ENCODE measurements at places on chromosomes 3 and 15.

- peak; percentile 99 for DNase-seq
These were observed 4.6 kb downstream of the ANXA2 start for GRCh38 chr15:60392986-60393790.

DNA sequence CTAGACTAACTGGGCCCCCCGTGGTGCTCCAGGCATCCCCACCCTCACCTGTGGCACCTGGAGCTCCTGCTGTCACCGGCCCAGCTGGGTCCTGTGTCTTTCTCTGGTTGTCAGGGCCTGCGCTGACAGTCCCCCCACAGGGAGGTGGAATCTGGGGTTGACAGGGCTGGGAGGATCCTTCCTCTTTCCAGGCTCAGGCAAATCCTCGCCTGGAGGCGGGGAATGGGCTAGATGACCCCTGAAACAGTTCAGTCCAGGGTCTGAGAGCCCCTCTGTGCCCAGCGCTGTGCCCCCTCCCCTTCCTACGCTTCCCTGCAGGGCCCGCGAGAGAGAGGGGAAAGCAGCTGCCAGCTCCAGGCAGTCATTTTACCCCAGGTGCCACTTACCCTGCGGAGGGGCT is 50.1 kb upstream of the MCF2L2 start:
- DNase-seq, result no peak

- no peak for DNase-seq
These were observed 6.2 kb downstream of the SCAANT1 start for GRCh38 chr3:63905731-63906620.

DNA sequence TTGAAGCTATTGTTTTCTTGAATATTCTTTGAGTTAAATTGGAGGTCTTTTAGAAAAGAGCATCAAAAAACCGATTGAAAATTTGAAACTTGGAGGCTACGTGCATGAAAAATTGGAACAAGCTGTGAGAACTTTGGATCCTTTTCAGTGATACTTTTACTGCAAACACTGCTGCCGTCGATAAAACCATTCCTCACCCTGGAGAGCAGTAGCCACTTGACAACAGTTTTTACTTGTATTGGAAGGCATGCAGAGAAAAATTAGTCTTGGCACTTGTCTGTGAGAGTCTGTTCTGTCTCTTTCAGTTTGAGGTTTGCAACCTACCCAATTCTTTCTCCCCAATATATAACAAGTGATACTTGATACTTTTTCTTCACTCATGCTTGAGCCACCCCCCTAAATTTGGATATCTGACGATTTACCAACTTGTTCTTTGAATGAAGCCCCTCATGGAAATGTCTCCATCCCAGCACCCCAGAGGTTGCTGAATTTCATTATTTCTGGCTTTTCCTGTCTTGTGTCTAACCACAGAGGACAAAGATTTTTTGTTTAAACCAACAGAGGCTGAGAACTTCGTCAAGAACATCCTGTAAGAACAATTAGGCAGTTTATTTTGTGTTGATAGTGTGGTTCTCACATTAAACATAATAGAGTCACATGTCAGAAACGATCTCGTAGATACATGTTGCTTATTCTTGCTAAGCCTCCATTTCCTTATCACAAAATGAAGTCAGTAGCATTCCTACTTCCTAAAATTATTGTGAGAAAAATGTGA is 307.3 kb upstream of the PLSCR5 start:
- DNase-seq, result no peak

GRCh38 chr3:141279077-141279967 is 47.7 kb downstream of the PXYLP1 start:
- peak; percentile 39 for DNase-seq

- DNase-seq, result no peak
These were observed 119.2 kb downstream of the PTPRG start for GRCh38 chr3:61680617-61681016.

- peak; percentile 66 for DNase-seq
These were observed 196.4 kb upstream of the UBE3A start for GRCh38 chr15:25635191-25635590.

DNA sequence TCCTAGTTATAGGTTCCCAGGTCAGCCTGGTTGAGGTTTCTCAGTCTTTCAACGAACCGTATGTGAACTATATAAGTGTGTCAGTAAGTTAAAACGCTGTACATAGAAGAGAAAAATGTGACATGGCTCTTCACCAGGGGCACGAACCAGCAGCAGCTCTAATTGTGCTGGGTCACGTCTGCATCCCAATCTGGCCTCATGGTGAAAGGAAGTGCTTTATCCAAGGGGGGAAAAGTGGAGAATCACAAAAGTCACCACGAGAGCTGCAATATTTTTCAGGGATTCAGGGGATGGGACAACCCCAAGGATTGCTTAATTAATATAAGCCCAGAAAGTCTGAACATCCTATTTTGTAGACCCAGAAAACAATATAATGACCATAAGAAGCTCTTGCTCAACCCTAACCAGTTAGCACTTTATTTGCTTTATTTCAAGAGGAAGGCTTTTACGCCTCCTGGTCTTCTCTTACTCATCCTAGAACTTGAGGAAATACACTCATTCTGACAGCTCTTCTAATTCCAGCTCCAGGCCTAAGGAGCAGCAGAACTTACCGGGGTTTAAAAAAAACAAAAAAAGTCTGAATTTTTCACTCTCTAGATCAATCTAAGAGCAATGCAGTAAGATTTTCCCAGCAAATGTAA is 16.5 kb downstream of the ANXA2 start:
- DNase-seq, result peak; percentile 74

- no peak for DNase-seq
These were observed 1146.8 kb downstream of the TUSC7 start for GRCh38 chr3:117856354-117856753.

GRCh38 chr15:92580933-92581445 is 74.6 kb downstream of the FAM174B start:
- no peak for DNase-seq

- DNase-seq, result no peak
These were observed 305.2 kb upstream of the SEMA6D start for GRCh38 chr15:47412136-47412535.

- DNase-seq, result peak; percentile 90
These were observed 53.8 kb upstream of the CORO2B start for GRCh38 chr15:68524753-68525584.

DNA sequence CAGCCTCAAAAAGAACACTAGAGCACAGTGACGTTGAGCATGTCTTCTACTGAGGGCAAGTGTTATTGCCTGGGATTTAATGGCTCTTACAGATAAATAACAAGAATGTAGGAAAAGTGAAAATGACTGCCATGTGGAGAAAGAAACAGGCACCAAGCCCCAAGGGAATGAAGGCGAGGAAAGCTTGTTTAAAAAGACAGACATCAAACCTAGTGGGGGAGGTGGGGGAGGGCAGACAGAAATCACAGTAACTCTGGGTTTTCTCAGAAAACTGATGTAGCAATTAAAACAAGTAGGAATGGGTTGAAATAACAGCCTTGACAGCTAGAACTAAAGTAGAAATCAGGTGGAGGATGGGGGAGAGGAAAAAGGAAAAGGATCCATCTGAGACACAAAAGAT is 18.4 kb upstream of the LYZL4 start:
- DNase-seq, result no peak

GRCh38 chr3:47315069-47315647 is 32.4 kb downstream of the KLHL18 start:
- DNase-seq, result no peak

DNA sequence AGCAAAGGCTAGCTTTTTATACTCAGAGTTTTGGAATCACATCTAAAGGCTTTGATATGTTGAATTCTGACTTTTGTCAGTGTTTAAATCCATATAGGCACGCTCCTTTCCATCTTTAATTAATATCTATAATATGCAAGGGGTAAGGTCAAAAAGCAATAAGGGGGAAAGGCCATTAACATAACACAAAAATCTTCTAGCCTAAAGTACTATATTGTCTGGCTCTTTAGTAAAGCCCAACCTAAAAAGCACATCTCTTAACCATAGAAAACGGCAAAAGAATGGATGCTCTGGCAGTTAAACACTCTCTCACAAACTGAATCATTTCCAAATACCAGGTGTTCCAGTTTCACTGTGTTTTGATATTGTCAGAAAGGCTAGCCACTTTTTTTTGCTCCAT is 76.4 kb downstream of the EFL1 start:
- DNase-seq, result no peak

GRCh38 chr3:39124876-39125840 is 17.7 kb downstream of the TTC21A start:
- DNase-seq, result peak; percentile 42

DNA sequence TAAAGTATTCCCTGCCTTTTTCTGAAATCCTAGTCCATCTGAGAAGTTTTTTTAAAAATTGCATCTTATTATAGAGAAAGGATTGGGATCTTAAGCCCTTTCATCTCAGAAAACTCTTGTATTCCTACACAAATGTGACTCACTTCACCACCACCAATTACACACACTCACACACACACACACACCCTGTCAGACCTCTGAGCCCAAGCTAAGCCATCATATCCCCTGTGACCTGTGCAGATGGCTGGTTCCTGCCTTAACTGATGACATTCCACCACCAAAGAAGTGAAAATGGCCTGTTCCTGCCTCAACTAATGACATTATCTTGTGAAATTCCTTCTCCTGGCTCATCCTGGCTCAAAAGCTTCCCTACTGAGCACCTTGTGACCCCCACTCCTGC is 1181.9 kb downstream of the ROBO2 start:
- no peak for DNase-seq

- no peak for DNase-seq
These were observed 149.4 kb downstream of the ERC2 start for GRCh38 chr3:56318891-56319290.

- peak; percentile 12 for DNase-seq
These were observed 46.8 kb upstream of the ZCWPW2 start for GRCh38 chr3:28301688-28302087.

DNA sequence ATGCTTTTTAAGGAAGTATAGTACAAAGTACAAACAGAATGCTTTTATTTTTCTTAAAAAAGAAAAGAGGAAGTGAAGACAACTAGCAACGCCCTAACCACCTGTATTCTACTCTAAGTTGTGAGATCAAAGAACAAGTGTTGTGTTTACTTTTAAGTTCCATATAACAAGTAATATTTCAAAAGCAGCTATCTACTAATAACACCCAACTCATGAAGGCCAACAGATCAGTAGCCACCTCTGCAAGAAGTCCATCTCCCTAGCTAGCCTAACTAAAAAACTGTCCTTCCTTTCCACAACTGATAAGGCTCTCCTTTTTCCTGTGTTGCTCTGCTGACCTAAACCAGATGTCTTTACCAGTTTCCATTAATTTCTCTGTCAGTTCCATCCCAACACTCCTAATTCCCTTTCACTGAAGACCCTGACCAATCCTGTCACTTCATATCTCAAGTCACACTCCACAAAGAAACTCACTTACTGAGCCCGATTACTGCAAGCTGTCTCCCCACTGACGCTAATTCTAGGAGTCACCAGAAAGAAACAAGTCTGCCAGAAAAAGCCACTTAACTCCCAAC is 26.9 kb downstream of the PHC3 start:
- no peak for DNase-seq

DNA sequence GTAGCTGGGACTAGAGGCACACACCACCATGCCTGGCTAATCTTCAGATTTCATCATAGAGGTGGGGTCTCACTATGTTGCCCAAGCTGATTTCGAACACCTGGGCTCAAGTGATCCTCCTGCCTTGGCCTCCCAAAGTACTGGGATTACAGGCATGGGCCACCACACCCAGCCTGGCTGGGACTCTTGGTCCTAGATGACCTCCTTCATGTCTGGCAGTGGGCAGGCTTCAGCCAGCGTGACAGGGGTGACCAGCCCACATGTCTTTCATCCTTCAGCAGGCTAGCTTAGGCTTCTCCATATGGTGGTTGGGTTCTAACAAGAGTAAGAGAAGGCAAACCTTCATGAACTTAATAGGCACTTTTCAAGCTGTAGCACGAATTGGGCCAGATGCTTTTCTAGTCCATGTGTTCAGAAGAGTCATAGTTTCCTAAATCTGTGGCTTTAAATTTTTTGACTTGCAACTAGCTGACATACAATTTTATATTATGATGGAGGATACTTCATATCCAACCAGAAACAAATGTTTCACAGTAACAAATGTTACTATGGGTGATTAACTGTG is 7.6 kb downstream of the GPD1L start:
- no peak for DNase-seq

- no peak for DNase-seq
These were observed 18.7 kb downstream of the ZNF148 start for GRCh38 chr3:125356140-125357026.

DNA sequence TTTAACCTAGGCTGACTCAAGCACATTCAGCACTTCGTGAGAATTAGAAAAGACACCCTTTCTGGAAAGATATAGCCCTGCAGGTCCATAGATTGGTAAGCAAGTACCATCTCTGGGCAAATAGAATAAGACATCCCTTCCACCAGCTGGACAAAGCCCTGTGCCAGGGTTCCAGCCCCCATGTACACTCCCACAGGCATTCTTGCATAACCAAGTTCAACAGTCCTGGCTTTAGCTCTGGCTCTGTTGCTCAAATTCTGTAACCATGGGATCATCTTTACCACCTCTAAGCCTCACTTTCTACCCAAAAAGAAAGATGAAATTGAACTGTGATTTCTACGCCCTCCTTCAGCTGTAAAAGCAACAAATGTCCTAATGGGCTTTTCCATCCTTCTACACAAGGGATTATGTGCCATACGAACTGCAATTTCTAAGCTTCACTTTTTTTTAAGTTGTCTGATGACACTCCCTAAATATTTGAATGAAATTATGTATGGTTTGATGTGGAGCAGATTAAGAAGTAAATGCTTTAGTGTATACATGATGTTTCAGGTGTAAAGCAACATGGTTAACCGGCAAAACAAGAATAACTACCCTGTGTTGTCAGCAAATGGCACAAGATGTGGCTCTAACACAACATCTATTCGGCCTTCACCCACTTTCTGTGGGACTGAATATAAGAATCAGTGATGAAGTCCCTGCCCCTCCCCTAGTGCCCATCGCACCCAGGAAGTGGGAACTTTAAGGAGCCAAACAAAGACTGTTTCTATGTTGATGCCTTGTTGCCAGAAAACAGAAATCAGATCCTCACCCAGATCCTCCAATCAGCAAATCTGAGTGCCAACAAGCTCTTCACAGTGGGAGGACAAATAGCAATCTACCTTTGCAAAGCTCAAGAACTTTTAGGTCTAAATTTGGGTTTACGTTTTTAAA is 165.7 kb downstream of the P3H2 start:
- no peak for DNase-seq

- DNase-seq, result peak; percentile 63
These were observed 597.3 kb downstream of the ZIC1 start for GRCh38 chr3:148006508-148006907.

DNA sequence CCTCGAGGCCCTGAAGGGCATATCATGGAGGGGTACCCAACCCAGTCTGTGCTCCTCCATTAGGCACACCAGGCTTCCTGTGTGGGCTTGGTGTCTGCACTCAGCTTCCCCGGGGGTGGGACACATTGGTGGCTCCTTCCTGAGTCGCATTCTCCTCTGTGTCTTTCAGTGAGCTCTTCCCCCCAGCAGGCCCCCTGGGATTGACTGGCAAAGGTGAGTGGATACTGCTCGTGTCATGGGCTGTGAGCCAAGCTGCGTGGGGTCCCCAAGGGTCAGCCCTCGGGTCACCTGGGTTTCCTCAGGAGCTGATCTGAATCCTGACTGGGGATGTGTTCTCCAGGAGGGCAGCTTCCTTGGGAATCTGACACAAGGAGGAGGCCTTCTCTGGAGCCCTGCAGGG is 231.0 kb downstream of the SNRPN start:
- no peak for DNase-seq

GRCh38 chr15:48435321-48435720 is 104.1 kb downstream of the DUT start:
- no peak for DNase-seq

GRCh38 chr3:128784843-128785242 is 58.9 kb downstream of the RAB7A start:
- no peak for DNase-seq

GRCh38 chr3:155805204-155805801 is 775 bp downstream of the C3orf33 start:
- DNase-seq, result no peak
